ENCODE measurements at places on chromosomes 6 and 20. TPM values are rescaled to one million over a fixed set of nuclear protein-coding genes. Genes with fewer than 3 reads are reported as not detected.

DNA sequence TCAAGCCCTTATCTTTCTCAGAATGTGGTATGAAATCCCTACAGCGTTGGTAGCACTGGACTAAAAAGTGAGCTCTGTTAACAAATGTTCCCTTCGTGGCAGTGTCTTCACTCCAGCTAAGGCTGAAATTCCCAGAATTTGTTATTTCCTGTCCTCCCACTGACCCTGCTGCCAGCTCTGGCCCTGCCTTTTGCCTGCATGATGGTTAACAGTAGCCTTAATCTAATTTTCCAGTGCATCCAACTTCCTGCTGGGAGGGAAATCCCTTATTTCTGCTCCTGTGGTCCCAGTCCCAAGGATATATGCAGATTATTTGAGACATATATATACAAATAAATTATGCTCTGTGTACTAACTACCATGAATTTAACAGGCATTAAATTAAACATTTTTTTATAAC, 157.2 kb upstream of the CARMIL1 start:
- no peak for DNase-seq

- no peak for DNase-seq
Measured at GRCh38 chr6:124987999-124988591, 25.9 kb downstream of the RNF217 start.

DNA sequence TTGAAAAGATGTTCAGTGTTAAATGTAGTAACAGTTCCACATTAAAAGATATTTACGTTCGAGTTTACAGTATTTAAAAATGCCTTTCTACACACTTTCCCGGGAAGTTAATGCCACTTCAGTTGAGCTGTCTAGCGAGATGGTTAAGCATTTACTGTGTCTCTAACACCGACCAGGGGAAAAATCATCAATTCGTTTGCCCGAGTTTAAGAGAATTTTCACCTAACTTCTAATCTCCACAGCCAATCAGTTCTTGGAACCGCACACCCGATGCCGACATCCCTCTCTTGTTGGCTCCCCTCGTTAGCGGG, 58.2 kb downstream of the FAM217A start:
- DNase-seq, result no peak

- DNase-seq, result no peak
Measured at GRCh38 chr20:42968746-42969145, 221.0 kb downstream of the PTPRT start.

- DNase-seq, result no peak
Measured at GRCh38 chr6:45946352-45946751, 69.3 kb downstream of the CLIC5 start.

DNA sequence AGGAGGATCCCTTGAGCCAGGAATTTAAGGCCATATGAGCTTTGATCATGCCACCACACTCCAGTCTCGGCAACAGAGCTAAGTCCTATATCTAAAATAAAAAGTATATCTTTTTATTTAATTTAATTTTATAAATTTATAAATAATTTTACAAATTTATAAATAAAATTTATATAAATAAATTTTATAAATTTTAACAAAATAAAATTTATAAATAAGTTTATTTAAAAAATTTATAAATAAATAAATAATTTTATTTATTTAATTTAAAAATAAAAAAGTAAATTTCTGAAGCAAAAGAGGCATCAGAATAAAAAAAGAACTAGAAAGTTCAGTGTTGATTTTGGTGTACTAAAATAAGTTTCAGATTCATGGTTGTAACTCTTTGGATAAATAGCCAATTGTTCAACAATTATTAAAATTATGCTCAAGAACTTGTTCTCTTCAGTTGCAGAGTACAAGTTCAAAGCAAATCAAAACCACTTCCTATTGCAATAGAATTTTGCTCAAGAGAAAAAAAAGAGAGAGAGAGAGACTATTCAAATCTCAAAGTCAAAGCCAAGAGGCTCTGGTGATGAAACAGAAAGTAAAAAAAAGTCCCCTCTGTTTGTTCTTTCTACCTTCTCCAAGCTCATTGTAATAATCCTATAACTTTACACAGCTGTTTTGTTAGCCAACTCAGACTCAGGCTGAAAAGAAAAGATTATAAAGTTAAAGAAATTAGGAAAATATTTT, 547.5 kb upstream of the ADGRB3 start:
- no peak for DNase-seq

DNA sequence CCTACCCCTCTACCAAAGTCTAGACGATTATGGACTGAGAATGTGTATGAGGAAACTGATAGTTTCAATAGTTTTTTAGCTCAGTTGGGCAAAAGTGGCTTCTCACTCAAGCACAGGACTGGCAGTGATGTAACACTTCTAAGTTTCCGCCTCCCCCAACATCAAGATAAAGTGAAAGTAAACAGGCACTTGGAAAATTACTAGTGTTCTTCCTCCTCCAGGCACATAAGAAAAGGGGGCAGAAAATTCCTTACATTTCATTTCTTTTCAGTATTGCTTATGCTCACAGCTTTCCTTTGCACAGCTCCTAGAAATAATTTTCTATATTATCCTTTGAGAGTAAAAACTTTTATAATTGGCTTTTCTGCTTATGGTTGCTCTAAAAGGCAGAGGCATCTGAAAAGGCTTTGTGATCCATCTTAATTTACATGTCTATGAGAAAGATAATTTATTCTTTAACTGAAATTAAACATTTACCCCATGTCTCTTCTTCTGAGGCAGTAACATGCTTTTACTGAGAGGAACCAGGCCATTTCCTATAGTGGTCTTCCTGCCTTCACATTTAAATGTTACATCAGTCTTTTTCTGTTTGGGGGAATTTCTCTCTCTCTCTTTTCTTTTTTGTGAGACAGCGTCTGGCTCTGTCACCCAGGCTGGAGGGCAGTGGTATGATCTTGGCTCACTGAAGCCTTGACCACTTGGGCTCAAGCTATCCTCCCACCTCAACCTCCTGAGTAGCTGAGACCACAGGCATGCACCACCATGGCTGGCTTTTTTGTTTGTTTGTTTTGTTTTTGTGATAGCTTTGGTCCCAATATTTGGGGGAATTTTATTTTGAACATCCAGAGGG, 65.0 kb upstream of the EEF1A1 start:
- peak; percentile 81 for DNase-seq

DNA sequence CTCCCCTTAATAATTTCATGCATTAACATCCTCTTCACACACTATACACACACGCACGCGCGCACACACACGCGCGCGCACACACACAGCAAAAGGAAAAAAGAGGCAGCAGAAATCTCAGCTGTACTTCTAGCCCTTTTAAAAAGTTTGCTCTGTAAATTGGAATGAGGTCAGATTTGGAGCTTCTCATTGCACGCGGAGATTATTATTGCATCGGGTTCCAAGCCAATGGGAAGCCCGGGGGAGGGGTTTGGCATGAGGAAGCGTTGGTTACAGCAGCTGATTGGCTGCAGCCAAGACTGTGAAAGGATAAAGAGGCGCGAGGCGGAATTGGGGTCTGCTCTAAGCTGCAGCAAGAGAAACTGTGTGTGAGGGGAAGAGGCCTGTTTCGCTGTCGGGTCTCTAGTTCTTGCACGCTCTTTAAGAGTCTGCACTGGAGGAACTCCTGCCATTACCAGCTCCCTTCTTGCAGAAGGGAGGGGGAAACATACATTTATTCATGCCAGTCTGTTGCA, at the start of gene SOX4:
Gene SOX4, plus strand, starts transcription at position 340 of the 515 bp plus-strand sequence. CDS start 784 bp downstream, outside the sequence.
- peak; percentile 98 for DNase-seq

DNA sequence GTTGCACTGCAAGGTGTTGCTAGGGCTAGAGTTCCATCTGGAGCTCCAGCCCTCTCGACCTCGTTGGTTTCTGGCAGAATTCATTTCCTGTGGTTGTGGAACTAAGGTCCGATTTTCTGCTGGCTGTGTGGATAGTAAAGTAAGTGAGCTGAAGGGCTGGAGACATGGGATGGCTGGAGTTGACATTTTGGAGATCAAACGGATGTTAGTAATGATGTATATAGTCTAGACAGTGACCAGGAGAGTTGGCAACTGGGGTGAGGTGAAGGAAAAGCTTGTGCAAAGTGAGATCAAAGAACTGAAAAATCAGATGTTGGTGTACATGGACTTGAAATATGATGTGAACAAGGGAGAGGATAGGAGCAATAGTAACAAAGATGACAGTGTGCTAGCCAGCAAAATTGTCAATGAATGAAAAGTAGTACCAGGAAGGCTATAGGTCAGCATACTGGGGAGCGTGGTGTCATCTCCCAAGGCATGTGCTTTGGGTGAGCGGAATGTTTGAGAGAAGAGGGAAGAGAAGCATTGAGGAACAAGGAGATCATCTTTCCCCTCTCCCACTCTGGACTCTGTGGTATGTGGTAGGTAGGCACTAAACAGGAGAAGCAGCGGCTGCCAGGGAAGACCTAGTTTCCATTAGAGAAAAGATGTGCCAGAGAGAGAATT, 7.8 kb downstream of the QRSL1 start:
- DNase-seq, result no peak

DNA sequence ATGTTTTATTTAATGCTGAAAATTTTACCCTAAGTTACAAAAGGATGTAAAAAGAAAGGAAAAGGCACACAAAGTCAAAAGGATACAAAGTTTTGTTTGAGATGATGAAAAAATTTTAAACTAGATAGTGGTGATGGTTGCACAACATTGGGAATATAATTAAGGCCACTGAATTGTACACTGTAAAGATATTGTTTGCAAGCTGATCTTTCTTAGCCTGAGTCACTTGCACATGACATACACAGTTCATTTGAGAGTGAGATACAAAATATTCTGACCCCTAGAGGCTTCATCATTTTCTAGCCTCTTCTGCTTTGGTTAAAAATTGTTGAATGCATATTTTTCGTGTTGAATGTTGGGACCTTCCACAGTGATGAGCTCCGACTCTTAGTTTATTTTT, 462.6 kb downstream of the HDGFL1 start:
- DNase-seq, result no peak

- DNase-seq, result no peak
Measured at GRCh38 chr20:8209061-8209460, 77.0 kb downstream of the PLCB1 start.

The TFAP2D gene
- total RNA-seq, result not detected

The OPRL1 gene
- total RNA-seq, result 0.38 TPM

All from Caki2 (cell line).